ENCODE measurements at places on chromosomes 4 and X.

DNA sequence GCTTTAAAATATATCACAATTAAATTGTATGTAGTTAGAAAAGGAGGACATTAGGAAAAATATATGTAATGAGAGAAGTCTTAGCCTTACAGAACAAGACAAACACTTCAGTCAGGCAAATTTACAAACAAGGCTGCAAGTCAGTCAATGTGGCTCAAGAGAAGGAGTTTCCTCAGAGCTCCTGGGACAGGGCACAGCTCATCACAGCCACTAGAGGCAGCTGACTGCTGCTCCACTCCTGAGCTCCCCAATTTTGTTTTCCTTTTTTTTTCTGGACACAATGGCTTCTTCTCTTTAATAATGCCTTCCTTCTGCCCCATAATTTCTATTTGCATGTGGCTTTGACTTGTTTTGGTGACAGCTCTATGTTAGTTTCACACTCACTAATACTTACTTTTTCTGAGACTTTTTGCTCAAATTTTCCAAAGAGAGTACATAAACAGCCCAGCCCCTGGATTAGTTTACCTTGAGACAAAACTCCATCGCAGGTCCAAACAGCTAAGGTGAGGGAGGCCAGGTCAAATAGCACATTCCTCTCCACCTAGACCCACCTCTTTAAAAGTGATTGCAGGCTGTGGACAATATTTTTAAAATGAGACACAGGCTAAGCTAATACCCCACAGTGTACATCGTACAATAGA, 850.4 kb upstream of the FRG1 start:
- peak; percentile 28 for DNase-seq

DNA sequence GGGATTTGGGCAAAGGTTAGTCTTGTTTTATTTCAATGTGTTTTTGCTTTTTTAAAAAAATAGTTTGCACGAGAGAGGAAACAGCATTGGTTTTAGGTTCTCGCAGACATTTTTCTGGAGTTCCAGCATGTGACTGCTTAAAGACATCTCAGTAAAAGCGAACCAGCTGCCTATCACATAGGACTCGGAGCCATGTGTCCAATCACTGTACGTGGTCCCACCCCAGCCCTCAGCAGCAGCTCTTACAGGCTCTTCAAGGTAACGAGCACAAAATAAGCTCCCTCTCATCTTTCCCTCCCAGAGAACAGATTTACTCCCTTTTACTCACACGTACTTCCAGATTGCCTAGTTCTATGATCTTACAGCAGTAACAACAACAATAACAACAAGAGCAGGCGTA, 68.7 kb downstream of the MCF2 start:
- no peak for DNase-seq

GRCh38 chr4:115918149-115918548, 804.7 kb upstream of the NDST4 start:
- no peak for DNase-seq

DNA sequence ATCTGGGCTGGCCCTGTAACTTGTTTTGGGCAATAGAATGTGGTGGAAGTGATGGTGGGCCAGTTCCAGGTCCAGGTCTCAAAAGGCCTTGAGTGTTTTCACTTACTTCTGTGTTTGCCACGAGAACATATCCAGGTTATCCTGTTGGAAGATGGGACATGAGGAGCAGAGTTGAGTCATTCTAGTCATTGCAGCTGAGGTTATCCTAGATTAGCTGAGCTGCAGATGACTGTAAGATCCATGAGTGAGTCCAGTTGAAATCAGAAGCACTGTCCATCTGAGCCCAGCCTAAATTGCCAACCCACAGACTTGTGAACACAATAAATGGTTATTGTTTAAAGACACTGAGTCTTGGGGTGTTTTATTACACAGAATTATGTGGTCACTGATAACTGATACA, 45.3 kb upstream of the RPS6KA3 start:
- DNase-seq = no peak

DNA sequence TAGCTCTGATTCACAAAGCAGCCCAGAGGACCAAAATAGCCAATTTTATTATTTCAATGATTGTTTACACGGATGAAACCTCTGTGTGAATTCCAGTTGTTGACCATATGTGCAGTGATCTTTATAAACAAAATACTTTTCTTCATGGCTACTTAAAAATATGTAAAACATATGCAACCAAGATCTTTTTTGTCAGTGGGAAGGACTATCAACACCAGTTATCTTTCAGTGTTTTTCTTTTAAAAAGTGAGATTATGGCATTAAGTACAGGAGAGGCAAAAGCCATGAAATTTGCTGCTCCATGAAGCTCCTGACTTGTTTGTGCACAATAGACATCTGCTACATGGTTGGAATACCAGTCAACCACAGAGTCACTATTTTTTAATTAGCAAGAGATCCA, 184.4 kb downstream of the DKK2 start:
- DNase-seq = no peak

GRCh38 chrX:39956803-39957394, 140.9 kb downstream of the BCOR start:
- no peak for DNase-seq

- no peak for DNase-seq
Observed at GRCh38 chr4:1285151-1285789, 4.4 kb upstream of the MAEA start.

DNA sequence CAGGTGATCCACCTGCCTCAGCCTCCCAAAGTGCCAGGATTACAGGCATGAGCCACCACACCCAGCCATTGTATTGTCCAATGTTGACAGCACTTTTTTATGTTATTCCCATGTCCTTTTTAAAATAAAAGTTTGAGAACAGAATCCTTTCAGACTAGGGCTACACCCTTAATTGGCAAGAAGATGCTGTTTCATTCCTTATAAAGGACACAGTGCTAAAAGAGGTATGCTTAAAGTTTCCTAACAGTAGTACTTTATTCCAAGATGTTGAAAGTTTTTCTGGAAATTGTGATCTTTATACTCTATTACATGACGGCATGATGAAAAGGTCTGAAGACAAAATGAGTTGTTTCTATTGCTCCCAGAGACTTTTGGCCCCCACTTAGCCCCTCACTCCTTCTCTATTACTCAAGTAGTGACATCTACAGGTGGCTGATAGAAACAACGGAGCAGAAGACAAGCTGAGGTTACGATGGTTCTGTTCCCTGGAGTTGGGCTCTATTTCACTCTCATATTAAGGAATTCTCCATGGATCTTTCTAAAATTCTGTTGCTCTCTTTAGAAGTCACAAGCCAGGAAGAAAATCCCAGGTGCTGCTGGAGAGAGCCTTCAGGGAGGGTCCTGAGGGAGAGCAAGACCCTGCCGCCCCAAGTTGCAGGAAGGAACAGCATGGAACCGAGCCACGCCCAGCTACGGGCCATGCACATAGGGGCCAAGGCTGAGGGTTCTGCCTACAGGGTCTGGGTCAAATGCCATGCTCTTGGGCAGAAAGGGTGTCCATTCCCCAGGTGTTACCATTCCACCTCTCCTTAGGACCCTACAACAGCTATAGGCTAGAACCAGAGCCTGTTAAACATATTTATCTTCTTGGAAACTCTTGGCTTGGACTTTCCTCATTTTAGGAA, 22.8 kb downstream of the RPL9 start:
- DNase-seq = no peak

GRCh38 chr4:140635606-140636005, 66.8 kb upstream of the UCP1 start:
- no peak for DNase-seq

- DNase-seq = peak; percentile 43
Observed at GRCh38 chr4:110622841-110623717, at the start of gene PITX2. PITX2 (minus strand) TSS chr4:110623077; CDS start chr4:110622460, 617 bp downstream.

- no peak for DNase-seq
Observed at GRCh38 chr4:2105559-2105958, 46.4 kb downstream of the NAT8L start.

GRCh38 chrX:9622128-9622527, 143.5 kb downstream of the GPR143 start:
- no peak for DNase-seq

- DNase-seq = no peak
Observed at GRCh38 chr4:148056879-148057278, 325.0 kb downstream of the ARHGAP10 start.

DNA sequence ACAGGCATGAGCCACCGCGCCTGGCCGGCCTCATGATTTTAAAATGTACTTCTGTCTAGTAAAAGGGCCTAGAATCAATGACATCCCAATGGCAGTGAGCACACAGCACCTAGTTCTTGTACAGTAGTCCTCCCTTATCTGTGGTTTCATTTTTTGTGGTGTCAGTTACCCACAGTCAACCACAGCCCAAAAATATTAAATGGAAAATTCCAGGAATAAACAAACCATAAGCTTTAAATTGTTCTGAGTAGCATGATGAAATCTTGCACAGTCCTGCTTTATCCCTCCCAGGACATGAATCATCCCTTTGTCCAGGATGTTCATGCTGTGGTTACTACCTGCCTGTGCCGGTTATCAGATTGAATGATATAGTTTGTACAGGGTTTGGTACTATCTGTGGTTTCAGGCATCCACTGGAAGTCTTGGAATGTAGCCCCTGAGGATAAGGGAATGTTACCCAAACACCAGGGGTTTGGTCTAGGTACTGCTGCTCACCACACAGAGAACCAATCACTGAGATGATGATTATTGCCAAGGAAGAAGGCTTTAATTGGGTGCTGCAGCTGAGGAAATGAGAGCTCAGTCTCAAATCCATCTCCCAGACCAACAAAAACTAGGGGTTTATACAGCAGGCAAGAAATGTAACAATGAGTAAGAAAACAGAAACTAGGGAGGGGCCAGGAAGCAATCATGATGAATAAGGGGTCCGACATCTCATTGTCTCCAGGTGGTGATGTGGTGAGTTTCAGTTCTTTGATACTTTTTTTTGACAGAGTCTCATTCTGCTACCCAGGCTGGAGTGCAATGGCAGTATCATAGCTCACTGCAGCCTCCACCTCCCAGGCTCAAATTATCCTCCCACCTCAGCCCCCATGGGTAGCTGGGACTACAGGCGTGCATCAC, 16.2 kb upstream of the FHL1 start:
- DNase-seq = no peak

DNA sequence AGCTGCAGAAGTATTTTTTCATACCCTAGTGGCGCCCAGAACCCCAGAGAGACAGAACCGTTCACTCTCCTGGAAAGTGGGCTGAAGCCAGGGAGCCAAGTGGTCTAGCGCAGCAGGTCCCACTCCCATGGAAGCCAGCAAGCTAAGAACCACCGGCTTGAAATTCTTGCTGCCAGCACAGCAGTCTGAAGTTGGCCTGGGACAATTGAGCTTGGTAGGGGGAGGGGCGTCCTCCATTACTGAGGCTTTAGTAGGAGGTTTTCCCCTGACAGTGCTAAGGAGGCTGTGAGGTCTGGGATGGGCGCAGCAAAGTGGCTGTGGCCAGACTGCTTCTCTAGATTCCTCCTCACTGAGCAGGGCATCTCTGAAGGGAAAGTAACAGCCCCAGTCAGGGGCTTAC, 84.5 kb upstream of the ATXN3L start:
- DNase-seq = no peak

GRCh38 chr4:183635741-183636140, 23.2 kb downstream of the RWDD4 start:
- DNase-seq = no peak

- no peak for DNase-seq
Observed at GRCh38 chr4:56684320-56685050, 3.4 kb upstream of the HOPX start.

- DNase-seq = no peak
Observed at GRCh38 chr4:17128268-17128667, 229.8 kb upstream of the LDB2 start.

- DNase-seq = no peak
Observed at GRCh38 chr4:144572660-144573059, 73.3 kb upstream of the HHIP start.

DNA sequence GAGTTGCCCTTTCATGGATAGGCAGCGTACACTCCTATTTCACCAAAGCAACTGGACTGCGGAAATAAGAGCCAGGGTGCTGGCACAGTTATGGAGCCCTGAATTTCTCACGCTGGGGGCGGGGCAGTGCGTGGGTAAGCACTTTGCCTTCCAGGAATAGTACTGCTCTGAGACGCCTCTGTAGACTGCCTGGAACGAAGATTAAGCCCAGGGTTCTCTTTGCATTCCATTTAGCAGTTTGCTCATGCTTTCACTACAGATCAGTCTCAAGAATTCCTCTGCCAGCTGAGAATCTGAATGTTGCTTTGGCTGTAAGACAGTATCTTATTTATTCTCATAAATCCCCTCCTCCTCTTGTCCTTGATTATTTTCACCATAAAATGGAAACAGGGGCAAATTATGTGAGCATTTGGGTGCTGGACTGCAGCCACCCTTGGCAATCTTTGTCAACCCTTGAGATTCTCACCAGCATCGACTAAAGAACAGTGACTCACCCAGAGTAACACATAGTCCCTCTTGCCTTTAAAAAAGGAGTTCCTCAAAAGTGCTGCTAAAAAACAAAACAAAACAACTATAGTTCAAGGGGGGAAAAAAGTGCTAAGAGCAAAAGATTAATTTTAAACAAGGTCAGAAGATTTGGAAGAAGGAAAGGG, 88.9 kb upstream of the CITED1 start:
- no peak for DNase-seq

DNA sequence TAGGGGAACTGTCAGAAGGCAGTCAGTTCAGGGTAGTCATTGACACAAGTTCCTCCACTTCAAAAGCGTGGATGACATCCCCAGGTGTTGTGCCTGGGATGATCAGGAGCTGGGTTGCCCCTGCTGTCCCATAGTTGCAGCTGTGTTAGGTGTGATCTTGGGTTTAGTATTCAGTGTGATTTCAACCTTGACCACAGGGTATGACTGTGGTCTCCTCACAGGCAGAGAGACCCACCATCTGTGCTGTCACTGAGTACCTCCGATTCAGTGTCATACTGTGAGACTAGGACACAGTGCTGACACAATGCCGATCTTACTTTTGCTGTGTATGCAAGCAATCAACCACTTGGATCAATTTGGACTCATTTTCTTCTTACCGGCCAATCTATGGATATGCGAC, 25.2 kb downstream of the FOXR2 start:
- no peak for DNase-seq

GRCh38 chr4:70841951-70842350, 2.3 kb upstream of the GRSF1 start:
- DNase-seq = no peak

- no peak for DNase-seq
Observed at GRCh38 chr4:7547368-7548040, 112.8 kb upstream of the PSAPL1 start.

DNA sequence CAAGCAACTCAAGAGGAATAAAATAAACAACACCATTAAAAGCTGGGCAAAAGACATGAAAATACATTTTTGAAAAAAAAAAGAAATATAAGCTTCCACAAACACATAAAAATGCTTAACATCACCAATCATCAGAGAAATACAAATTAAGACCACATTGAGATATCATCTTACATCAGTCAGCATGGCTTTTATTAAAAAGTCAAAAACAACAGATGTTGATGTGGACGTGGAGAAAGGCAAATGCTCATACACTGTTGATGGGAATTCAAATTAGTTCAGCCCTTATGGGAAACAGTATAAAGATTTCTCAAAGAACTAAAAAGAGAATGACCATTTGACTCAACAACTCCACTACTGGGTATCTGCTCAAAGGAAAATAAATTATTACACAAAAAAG, 59.6 kb downstream of the STK32B start:
- DNase-seq = no peak

GRCh38 chrX:85051627-85052026, 48.0 kb downstream of the APOOL start:
- DNase-seq = no peak

- no peak for DNase-seq
Observed at GRCh38 chr4:144499777-144500176, 146.2 kb upstream of the HHIP start.
